Activated CD8-positive, alpha-beta memory T cell treated with anti-CD3 and anti-CD28 coated beads, Interleukin-2, amount 10 ng/mL, durations not matched to agents 7 days and 5 days (primary cell): ENCODE measurements at places on chromosomes 4 and X. TPM values are rescaled to one million over a fixed set of nuclear protein-coding genes. Genes with fewer than 3 reads are reported as not detected.
A peak's percentile ranks its signal among the peaks of the same experiment; 100 is the strongest.

DNA sequence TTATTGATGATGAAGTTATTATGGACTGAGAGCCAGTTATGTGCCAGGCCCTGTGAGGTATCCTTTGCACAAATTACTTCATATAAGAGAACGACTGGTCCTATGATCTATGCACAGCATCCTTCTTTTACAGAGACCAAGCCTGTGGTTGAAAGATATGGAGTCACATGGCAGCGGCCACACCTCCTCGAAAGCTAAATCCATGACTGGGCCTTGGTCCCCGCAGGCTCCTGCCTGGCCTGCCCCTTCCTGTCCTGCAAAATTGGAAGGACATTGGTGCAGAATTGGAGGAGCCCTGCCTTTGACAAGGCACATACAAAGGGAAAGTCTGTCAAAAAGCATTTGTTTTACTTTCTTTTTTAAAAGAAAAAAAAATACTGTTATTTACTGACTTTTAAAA, 18.3 kb downstream of the SORBS2 start:
- no peak overlapping the region for H3K4me3 ChIP-seq
- no peak overlapping the region for H3K27ac ChIP-seq
- H3K36me3 ChIP-seq = no peaks in the 10 kb centered on the region
- H3K27me3 ChIP-seq = peaks cover 7% of the 10 kb centered on the region
- DNase-seq = no peak

- H3K36me3 ChIP-seq = no peaks in the 10 kb centered on the region
- no peak overlapping the region for H3K4me3 ChIP-seq
- no peak for DNase-seq
- H3K4me1 ChIP-seq = peaks cover 3% of the 10 kb centered on the region
- no peaks in the 10 kb centered on the region for H3K27me3 ChIP-seq
These were observed 42.8 kb downstream of the ELOVL6 start for GRCh38 chr4:110155654-110156053.

- no peaks in the 10 kb centered on the region for H3K4me1 ChIP-seq
- H3K27me3 ChIP-seq = no peaks in the 10 kb centered on the region
- no peak for DNase-seq
- no peak overlapping the region for H3K27ac ChIP-seq
These were observed 163.2 kb upstream of the SPANXC start for GRCh38 chrX:141405486-141405852.

- H3K4me3 ChIP-seq = no peak overlapping the region
- peaks cover 10% of the 10 kb centered on the region for H3K4me1 ChIP-seq
- no peaks in the 10 kb centered on the region for H3K27me3 ChIP-seq
- H3K36me3 ChIP-seq = peaks cover 23% of the 10 kb centered on the region
These were observed 69.3 kb downstream of the ANKRD17 start for GRCh38 chr4:73189274-73189810.

DNA sequence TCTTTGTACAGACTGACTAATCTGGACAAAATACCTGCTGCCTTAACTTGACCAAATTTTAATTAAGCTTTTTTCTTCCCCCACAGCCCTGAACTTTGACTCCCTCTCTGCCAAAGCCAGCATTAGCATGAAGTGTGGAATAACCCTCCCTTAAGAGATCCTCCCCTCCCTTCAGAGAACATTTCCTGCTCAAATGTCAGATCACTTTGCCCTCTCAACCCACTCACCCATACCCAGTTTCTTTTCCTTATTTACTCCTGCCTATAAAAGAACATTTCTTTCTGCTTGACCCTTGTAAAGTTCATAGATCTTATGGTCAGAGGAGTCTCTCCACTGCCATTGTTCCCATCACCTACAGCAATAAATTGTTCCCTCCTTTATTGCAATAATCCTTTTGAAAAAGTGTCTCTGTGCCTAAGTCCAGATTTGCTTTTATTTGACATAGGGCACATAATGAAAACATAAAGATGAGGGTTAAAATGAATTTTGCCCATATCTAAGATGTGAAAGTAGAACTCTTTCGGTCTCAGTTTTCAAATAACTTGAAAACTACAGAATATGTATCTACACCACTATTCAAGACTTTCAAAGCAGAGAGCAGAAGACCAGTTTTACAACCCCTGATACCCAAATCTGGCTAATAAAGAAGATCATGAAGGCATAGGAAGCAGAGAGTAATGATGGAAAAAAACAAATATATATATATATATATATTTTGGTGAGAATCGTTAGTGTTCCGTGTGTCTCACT, 289.7 kb upstream of the ANXA10 start:
- H3K27ac ChIP-seq = no peak overlapping the region
- no peaks in the 10 kb centered on the region for H3K27me3 ChIP-seq
- H3K4me1 ChIP-seq = no peaks in the 10 kb centered on the region
- no peak overlapping the region for H3K4me3 ChIP-seq
- no peaks in the 10 kb centered on the region for H3K36me3 ChIP-seq
- no peak for DNase-seq

GRCh38 chrX:2314831-2315365, 185.9 kb downstream of the DHRSX start:
- H3K4me3 ChIP-seq = no peak overlapping the region
- H3K27ac ChIP-seq = no peak overlapping the region
- no peaks in the 10 kb centered on the region for H3K27me3 ChIP-seq
- no peak for DNase-seq
- H3K36me3 ChIP-seq = peaks cover 9% of the 10 kb centered on the region

DNA sequence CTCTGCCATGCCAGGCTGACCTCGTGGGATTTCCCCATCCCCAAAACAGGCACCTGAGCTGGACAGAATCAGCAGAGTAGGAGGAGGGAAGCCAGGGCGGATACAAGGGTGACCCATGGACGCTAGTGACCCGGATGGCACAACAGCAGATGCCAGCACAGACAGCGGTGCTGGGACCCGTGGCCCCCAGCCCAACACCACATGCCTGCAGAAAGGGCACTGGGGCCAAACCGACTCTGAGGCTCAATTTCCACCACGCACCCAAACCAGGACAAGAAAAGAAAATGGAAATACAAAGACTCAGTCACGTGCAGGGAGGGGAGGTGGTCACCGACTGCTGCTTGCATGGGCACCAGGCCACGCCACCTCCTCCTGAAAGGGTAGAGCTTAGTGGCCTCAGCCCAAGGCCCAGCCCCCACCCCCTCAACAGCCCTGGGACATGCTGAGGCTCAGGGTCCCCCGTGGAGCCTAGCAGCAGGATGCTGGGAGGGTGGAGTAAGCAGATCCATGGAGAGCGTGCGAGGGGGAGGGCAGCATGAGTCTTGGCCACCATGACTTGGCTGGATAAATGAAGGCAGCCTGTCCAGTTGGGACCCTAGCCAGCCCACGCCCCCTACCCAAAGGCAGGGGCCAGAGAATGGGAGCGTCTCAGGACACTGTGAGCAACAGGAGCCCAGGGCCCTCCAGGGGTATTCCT, 47.7 kb downstream of the C4orf50 start:
- no peaks in the 10 kb centered on the region for H3K36me3 ChIP-seq
- no peak overlapping the region for H3K27ac ChIP-seq
- H3K27me3 ChIP-seq = no peaks in the 10 kb centered on the region
- H3K4me3 ChIP-seq = no peak overlapping the region
- no peak for DNase-seq
- H3K4me1 ChIP-seq = no peaks in the 10 kb centered on the region

DNA sequence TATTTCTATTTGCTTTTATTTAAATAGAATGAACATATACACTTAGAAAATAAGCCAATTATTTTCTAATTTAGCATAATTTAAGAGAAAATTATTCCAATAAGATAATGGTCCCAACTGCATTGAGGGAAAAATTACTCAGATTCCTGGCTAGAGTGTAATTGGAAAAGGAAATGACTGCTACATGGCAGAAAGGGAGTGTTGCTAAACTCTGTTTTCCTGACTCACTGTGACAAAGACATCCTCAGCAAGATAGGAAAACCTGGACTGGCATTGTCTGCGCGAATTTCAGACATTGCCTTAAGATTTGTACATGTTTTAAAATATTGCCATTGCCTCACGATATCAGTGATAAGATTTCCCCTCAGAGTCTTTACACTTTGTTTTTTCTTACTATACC, 8.2 kb downstream of the TNIP3 start:
- H3K36me3 ChIP-seq = peaks cover 42% of the 10 kb centered on the region
- no peak overlapping the region for H3K27ac ChIP-seq
- peaks cover 45% of the 10 kb centered on the region for H3K4me1 ChIP-seq
- peak overlapping the region; percentile 54 for H3K4me3 ChIP-seq

DNA sequence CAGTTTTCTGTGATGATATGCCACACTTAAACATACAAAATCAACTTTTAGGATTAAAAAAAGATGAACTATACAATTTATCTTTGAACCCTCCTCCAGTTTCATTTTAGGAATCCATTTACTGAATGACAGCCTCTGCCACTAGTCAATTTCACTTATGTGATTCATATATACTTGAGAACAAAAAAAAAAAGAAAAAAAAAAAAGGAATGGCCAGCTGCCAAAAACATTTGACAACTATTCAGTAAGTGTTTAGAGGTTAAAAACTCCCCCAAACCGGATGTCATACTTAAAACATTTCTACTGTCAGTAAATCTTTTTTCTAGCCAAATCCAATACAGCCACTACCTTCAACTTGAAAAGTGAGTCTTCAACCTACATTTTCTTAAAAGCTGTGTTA, 266.7 kb upstream of the MAGEB2 start:
- no peak overlapping the region for H3K4me3 ChIP-seq
- H3K27me3 ChIP-seq = no peaks in the 10 kb centered on the region
- H3K4me1 ChIP-seq = no peaks in the 10 kb centered on the region
- no peak for DNase-seq
- no peak overlapping the region for H3K27ac ChIP-seq

- H3K36me3 ChIP-seq = no peaks in the 10 kb centered on the region
- peaks cover 19% of the 10 kb centered on the region for H3K27me3 ChIP-seq
- DNase-seq = no peak
These were observed 201.1 kb upstream of the MBNL3 start for GRCh38 chrX:132689612-132690563.

GRCh38 chr4:75545526-75545925, 10.3 kb upstream of the ODAPH start:
- no peaks in the 10 kb centered on the region for H3K27me3 ChIP-seq
- H3K27ac ChIP-seq = no peak overlapping the region
- no peaks in the 10 kb centered on the region for H3K36me3 ChIP-seq
- peaks cover 7% of the 10 kb centered on the region for H3K4me1 ChIP-seq

DNA sequence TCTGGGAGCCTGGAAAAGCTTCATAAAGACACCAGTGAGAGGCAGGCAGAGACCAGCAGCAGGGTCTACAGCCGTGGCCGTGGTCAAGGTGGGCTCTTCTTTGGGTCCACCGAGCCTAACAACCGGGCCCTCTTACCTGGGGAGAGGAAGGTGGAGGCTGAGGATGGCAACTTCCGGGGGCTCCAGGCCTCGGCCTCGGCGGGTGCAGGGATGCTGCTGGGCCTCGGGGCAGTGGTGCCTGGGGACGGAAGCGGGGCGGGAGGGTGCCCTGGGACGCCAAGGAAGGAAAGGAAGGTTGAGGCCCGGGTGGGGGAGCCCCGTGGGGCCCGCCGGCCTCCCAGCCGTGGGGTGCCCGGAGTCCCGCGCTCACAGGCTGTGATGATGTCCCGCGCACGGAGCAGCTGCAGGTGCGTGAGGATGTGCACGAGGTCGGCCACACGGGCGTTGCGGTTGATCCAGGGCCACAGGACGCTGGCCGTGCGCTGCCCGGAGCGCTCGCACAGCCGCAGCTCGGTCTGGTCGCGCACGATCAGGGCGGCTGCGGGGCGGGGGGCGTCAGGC, 561 bp downstream of the IRAK1 start:
- DNase-seq = peak; percentile 57
- peak overlapping the region; percentile 88 for H3K27ac ChIP-seq
- H3K27me3 ChIP-seq = no peaks in the 10 kb centered on the region
- peaks cover 29% of the 10 kb centered on the region for H3K4me1 ChIP-seq
- peak overlapping the region; percentile 88 for H3K4me3 ChIP-seq
- peaks cover 11% of the 10 kb centered on the region for H3K36me3 ChIP-seq

GRCh38 chrX:44432641-44433040, 89.2 kb upstream of the EFHC2 start:
- H3K27ac ChIP-seq = no peak overlapping the region
- H3K4me3 ChIP-seq = no peak overlapping the region
- no peak for DNase-seq
- H3K36me3 ChIP-seq = no peaks in the 10 kb centered on the region
- no peaks in the 10 kb centered on the region for H3K27me3 ChIP-seq
- H3K4me1 ChIP-seq = no peaks in the 10 kb centered on the region

DNA sequence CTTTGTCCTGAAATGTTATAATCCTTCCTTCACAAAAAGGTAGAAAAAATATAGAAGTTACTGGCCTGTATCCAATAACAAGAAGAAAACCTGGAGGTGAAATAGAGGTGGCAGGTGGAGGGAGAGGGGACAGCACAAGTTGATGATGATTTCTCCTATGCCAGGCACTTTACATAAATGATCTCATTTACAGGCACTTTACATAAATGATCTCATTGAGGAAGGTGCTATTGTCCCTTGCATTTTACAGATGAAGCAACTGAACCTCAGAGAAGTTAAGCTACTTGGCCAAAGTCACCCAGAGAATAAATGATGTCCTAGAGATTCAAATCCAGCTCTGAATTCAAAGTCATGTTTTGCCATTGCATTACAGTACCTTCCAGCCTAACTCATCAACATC, 7.1 kb upstream of the OPHN1 start:
- DNase-seq = no peak
- H3K27ac ChIP-seq = no peak overlapping the region
- H3K36me3 ChIP-seq = no peaks in the 10 kb centered on the region
- peaks cover 25% of the 10 kb centered on the region for H3K27me3 ChIP-seq
- H3K4me3 ChIP-seq = no peak overlapping the region

DNA sequence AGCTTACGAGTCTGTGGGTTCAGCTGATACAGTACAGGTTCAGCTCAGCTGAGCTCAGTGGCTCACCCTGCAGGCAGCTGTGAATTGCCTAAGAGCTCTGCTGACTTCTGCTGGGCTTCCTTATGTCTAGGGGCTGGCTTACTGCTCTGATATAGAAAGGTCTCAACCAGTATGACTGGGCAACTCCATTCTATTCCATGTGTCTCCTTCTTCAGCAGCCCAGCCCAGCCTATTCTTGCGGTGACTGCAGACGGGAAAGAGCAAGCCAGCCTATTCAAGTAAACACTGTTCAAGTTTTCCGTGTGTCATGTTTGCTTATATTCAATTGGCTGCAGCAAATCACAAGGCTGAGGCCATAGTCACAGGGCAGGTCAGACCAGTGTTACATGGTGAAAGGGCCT, 615.4 kb upstream of the ZFP42 start:
- H3K4me1 ChIP-seq = no peaks in the 10 kb centered on the region
- no peaks in the 10 kb centered on the region for H3K27me3 ChIP-seq
- H3K36me3 ChIP-seq = no peaks in the 10 kb centered on the region
- DNase-seq = no peak
- H3K4me3 ChIP-seq = no peak overlapping the region

The XAGE2 gene
- total RNA-seq = not detected

The VSIG4 gene
- not detected for total RNA-seq

The NOA1 gene
- total RNA-seq = 23.0 TPM

The GPC3 gene
- total RNA-seq = not detected

The GYPE gene
- total RNA-seq = 4.0 TPM
